ENCODE measurements at places on chromosomes 3 and 15.

- no peak for DNase-seq
Observed at GRCh38 chr3:103894162-103894822, 1459.5 kb downstream of the ZPLD1 start.

DNA sequence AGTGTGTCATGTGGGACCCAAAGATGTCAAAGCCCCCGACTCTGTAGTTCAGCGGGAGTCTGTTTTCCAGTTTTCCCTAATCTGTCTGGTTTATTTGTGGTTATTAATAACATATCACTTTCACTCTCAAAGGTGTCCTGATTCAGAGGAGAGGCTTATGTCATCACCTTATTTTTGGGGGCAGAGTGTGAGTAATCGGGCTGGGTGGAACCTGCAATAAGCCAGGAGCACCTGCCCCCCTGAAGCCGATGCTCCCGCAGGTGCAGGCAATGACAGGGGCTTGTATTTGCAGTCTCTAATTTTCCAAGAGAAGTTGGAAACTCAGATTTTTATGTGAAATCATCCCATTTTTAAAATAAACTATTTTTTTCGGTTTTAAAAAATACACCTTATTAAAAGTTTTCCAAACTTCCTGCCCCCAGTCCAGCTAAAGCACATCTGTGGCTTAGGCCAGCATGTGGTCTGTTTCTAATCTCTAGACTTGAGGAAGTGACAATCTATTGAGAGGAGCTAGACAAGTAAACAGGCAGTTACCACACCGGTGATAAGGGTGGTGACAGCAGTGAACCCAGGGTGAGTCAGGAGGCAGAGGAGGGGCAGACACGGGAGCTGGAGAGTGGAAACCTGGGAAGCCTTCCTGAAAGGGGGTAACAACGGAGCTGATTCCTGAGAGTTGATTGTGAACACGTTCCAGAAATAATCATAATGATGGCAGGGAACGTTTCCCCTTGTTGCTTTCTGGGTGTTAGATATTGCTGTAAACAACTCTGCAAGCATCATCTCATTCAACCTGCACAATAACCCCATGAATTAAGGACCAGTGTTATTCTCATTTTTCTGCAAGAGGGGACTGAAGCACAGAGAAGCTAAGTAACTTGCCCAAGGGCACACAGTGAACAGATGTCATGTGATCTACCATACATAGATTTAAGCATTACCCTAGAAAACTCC lies 37.2 kb downstream of the BHLHE40 start:
- no peak for DNase-seq

DNA sequence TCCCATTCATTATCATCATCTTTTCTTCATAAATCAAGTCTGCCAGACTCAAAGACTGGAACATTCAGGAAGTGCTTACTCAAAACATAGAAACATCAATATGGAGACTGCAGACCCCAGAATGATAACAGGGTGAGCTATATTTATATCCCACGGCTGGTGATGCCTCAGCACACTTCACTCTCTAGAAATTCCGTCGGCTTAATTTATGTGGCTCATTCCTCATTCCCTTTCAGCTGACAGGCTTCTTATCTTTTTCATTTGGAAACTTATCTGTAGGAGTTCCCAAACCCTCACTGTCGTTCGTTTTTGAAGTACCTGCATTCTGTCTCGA lies 45.5 kb downstream of the RFTN1 start:
- DNase-seq: no peak

GRCh38 chr3:46706771-46707582 lies 5.8 kb downstream of the TMIE start:
- DNase-seq: peak; percentile 44

DNA sequence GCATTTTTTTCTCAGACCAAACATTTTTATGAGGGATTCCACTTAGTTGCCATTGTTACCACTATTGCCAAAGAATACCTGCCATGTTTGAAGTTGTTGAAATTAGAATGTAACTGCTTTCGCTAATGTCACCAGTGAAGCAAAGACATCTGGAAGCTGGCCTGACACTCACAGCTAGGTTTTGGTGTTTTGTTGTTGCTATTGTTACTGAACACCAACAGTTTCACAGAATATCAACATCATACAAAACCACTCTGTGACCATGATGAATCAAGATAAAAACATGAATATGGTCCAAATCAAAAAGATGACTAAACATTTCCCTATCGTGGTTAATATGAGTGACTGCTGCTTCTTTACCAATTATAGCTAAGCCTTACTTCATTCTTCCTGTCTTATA lies 6.9 kb upstream of the CFAP20DC start:
- DNase-seq: no peak

DNA sequence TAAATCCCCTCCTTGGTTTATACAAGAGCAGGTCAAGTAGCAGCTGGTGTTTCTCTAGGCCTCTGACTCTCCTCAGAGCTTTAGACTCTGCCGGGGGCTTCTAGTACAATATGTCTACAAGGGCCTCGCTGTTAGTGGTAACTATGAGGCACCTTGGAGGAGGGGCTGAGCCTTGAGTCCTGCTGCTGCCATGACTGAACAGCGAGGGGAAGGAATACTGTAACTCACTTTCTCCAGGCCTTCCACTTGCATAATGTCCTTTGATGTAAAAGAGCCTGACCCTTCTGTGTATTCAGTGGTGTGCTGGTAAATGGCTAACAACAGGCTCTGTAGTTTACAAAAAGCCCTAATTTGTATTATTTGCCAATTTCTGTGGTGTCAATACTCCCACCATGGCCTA lies 27.8 kb downstream of the DRD3 start:
- DNase-seq: no peak

DNA sequence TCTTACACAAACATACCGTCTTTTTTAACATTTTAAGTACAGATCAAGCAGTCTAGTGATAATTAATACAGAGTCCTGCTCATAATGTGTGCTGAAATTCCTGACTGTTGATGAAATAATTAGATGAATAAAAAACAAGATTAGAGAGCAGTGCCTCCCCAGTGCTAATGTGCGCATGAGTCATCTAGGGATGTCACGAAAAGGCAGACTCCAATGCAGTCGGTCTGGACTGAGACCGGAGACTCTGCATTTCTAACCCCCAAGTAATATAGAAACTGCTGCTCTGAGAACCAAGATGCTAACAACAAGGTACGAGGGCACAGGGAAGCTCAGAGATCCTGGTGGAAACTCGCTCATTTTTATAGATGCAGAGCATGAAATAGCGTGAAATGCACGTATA lies 61.4 kb downstream of the COL8A1 start:
- DNase-seq: no peak

- DNase-seq: no peak
Observed at GRCh38 chr3:50294492-50295403, 2.5 kb upstream of the IFRD2 start.

DNA sequence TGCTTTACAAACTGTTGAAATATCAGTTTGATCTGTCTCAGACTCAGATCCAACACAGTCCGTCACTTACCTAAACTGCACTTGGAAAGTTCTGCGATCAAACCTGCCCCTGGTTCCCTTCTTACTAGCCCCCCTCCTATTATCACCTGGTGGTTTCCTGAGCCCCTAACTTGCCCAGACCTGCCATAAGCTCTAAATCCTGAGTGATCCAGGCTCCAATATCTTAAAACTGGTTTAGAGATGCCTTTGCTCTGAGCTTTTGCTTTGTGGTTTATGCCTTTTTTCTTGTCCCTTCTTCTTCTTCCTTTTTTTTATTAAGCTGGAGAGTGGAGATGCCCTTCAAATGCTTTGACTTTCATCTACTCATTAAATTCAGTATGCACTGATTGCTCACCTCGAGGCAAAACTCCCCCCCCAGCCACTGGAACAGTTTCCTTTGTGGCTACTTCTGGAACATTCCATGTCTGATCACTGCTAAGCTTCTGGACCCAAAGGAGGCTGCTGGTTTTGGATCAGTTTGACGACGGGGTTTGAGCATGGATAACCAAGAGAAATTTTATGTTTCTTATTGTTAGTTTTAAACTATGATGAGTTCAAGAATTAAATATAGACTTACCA lies 3.5 kb upstream of the ITGB5 start:
- DNase-seq: no peak

GRCh38 chr15:57320631-57321220 lies 55.6 kb upstream of the CGNL1 start:
- no peak for DNase-seq

GRCh38 chr15:98503970-98504369 lies 144.4 kb upstream of the IGF1R start:
- peak; percentile 81 for DNase-seq

DNA sequence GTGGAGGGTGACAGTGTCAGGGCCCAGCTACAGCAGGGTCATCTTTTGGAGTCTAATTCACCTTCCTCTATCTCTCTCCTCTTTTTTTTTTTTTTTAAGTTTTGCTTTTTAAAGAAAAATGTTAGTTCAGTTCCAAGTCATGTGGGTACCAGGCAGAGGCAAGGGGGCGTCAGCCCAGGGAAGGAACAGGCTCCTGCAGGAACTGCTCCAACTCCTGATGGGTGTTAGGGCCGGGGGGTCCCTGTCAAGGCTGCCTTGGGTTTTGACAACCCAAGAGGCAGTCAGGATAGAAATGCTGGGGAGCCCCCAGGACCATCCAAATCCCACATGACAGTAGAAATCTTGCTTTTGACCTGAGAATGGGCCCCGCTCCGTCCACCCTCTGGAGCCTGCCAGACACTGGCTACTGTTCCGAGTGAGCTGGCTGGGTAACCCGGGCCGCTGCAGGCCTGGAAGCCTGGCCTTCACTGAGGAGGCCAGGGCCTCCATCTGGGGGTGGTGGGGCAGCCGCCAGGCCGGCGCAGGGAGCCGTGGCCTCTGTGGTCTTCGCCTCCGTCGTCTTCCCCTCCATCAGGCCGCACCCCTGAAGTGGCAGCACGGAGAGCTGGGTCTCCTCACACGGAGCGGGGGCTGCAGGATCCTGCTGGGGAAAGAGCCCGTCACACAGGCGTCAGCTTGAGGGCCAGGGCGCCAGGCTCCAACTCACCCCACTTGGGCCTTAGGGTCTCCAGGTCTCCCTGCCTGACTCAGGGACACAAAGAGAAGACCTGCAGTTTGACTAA lies 24.2 kb downstream of the RNU5B-1 start:
- DNase-seq: no peak

- DNase-seq: no peak
Observed at GRCh38 chr3:49803465-49804140, 542 bp downstream of the INKA1 start.

DNA sequence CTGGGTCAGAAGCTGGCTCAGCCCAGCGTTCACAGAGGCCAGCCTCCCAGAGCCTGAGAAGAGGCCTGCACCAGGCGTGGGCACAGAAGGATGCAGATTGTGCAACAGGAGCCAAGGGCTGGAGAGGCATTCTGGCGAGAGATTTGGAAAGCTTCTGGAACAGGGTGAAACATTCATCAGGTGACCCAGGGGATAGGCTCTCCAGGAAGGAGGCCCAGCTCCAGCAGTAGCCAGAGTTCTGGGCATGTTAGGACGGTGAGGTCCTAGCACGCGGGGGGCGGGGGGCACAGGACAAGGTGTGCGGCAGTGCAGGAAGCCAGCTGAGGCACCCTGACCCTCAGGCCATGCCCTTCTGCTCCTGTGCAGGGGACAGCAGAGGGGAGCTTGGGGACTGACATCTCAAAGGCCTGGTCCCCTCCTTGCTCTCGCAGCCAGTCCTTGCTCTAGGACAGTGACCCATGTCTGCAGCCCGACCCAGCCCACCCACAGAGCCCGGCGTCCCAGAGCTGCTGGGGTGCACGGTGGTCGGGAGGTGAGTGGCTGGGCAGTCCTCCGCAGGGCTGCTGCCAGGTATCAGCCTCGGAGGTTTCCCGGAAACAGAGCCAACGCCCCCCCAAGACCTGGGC lies 111.7 kb upstream of the KLF13 start:
- DNase-seq: no peak

Measured in suprapubic skin (tissue), 4 donors.